ENCODE measurements at places on chromosomes 3 and 15.

DNA sequence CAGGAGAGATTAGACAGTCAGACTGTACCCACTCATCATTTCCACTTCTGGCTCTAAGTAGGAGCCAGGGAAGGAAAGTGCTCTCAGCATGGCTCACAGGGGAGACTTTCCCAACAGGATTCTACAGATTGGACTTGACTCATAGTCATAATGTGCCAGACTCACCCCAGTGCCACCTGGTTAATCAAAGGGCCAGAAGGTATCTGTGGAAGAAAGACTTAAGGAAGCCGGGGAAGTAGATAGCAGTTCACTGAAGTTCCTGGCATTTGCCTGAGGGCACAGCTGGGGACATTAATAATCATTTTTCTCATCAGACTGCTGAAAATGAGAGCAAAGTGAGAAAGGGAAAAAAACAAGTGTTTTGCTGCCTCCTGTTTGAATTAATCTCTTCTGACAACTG, 717.5 kb downstream of the TUSC7 start:
- no peak for DNase-seq

GRCh38 chr3:102484-102883, 94.1 kb upstream of the CHL1 start:
- no peak for DNase-seq

DNA sequence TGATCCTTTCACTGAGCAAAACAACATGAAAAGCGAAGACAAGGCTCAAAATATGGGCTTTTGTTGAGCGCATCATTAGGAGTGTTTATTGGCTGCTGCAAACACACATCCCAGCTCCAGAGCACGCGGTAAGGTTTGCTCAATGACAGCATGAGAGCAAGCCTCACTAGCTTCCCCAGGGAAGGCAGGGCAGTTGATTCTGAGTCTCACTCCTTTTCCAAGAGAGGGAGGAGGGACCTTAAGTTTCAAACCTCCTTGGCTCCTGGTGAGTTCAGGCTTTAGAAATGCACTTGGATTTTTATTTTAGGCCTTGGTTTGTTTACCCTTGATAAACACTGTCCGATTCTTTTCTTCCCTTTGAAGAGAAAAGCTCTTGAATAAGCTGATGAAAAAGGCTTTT, 69.1 kb upstream of the CACNA2D3 start:
- DNase-seq = peak; percentile 8

- no peak for DNase-seq
These were observed 5.1 kb downstream of the TTC23 start for GRCh38 chr15:99244306-99244705.

DNA sequence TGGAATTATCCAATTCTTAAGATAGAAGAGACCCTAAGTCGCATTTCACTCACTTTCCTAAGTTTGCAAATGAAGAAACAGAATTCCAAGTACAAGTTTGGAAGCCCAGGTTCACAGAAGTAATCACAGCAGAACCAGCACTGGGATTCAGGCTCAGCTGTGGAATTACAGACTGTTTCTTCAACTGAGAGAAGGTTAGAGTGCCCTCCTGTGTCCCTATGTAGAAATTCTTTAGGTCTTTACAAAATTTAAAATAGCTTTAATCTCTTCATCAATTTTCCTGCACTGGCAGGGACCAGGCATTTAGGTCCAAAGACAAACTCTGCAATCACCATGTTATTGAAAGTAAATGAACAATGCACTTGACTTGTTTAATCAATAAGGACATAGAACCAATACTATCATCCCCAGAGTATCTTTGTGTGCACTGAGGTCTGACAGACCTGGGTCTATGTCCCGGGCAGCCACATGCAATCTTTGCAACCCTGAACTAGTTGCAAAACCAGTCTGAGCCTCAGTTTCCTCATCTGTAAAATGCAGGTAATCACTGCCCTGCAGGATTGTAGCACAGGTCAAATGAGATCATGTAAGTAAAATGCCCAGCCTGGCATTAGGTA, 96.3 kb upstream of the ZBED2 start:
- peak; percentile 72 for DNase-seq

- DNase-seq = no peak
These were observed 45.5 kb downstream of the SUCNR1 start for GRCh38 chr3:151919030-151919328.
